Stimulated activated CD8-positive, alpha-beta memory T cell treated with anti-CD3 and anti-CD28 coated beads, Interleukin-2, amount 100 ng/mL, for 1 hour (primary cell): ENCODE measurements at places on chromosomes 11 and 22.

GRCh38 chr11:123536690-123537437 is 106.8 kb downstream of the GRAMD1B start:
- no peak for DNase-seq

DNA sequence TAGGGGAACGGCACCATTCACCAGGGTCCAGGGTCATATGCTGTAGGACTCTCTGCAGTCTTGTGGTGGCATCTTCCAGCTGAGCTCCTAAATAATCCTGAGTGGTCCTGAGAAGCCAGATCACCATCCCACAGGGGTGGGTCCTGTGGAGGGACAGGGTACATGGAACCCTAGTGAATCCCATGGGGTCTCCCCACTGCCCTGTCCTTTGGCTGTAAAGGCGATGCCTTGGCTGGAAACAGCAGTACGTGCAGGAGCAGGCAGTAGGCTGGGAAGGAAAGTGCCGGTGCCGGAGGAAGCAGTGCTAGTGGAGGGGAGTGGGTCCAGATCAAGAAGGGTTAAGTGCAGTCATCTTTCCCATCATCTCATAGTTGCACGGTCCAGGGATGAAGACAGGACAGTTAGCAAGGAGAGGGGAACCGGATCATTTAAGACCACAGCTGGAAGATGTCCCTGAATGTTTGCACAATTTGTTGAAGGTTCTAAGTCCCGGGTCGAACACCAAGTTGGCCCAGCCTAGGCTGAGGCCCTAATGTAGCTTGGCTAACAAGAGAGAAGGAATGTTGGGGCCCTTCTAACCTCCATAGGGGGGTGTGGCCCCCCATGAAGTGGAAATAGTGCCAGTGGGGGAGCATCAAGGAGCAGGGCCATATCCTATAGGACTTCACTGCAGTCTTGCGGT is 18.1 kb downstream of the TSPAN32 start:
- no peak for DNase-seq

- no peak for DNase-seq
Measured at GRCh38 chr22:32775957-32776356, 25.5 kb upstream of the TIMP3 start.

DNA sequence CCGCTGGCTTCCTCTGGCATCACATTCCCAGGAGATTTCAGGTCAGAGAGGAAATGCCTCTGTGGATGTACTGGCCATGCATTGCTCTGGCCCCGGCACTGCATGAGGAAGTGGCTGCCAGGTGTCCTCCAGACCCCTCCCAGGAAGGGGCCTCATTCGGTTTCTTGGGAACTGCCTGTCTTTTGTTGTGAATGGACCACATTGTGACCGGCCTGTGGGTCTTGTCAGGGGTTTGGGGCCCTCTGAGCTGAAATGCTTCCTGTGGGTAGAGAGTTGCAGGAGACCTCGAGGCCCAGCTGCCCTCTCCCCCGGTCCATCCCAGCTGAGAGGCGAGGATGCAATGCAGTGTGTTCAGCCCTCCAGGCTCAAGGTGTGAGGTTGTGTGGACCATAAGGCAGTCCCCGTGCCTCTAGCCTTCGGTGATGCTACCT is 18.8 kb upstream of the ST3GAL4 start:
- no peak for DNase-seq

GRCh38 chr11:78788533-78788932 is 213.9 kb upstream of the NARS2 start:
- DNase-seq, result no peak

GRCh38 chr11:115695677-115696364 is 191.6 kb upstream of the CADM1 start:
- DNase-seq, result no peak

DNA sequence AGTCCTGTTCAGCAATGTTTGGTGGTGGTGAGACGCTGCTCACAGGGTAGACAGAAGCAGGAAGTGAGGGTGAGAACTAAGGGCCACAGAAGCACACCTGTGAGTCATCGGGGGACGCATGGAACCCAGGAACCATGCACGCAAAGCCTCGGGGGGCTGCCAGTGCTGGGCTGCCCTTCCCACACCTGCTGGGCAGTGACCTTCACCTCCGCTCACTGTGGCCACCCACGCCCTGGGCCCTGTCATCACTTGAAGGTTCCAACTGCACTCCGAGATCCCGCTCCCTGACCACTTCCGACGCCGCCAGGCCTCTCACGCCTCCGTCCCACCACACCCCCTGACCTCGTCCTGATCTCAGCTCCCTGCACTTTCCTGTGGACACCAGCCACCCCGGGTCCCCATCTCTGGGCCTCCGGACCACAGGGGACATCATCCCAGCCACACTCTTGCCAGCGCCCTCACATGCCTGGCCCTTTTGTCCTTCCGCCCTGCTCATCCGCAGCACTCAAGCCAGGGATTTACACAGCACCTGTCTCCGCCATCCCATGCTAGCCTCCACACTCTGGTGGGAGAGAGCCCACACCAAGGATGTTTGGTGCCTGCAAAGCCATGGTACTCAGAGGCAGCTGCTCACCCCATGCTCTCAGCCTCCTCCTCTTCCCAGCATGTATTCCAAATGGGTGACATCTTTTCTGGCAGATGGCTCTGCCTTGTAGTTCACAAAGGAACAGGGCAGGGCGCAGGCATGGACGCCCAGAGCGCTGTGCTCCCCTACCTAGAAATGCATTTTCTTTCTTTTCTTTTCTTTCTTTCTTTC is 23.1 kb upstream of the ATXN10 start:
- DNase-seq, result no peak

DNA sequence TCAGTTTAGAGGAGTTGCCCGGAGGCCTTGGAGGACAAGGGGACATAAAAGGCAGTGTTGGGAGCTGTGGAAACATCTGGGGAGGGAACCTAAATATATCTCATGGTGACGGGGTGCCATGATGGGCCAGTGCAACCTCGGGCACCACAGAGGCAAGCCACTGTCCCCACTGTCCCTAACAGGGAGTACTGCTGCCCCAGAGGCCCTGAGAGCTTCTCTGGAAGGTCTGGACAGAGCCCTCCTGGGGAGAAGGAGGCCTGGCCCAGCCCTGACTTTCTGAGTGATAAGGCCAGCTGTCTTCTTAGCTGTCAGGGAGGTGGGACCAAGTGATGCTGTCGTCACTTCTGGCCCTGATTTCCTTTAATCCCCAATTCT is 5.5 kb upstream of the P2RY6 start:
- no peak for DNase-seq

DNA sequence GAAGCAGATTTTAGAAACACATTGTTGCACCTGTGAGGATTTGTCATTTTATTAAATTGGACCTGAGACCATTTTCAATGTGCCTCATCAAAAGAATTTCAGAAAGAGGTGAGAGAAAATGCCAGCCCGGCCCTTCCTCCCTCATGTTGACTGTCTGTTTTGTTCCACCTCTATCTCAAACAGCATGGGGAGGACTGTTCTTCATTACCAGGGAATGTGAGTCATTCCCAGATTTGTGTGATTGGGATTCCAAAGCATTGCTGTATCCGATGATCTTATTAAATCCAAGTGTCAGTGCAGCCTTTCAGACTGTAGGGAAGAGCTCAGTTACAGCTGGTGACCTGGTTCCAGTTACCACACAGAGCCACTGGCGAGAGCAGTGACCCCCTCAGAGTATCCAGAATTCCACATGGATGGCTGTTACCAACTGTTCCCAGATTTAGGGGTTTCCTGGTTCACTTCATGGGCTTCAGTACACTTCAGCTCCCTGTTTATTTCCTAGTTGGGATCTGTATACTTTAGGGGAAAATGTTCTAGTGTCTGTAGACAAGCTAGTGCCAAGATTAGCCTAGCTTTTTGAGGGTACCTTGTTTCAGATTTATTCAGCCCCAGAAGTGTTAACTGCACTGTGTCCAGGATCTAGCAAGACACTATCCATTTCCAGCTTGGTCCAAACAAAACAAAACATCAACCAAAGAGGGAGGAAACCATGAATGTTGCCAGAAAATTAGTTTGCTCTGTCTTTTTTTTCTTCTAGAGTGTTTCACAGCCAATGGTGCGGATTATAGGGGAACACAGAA is 20.9 kb downstream of the KREMEN1 start:
- no peak for DNase-seq

DNA sequence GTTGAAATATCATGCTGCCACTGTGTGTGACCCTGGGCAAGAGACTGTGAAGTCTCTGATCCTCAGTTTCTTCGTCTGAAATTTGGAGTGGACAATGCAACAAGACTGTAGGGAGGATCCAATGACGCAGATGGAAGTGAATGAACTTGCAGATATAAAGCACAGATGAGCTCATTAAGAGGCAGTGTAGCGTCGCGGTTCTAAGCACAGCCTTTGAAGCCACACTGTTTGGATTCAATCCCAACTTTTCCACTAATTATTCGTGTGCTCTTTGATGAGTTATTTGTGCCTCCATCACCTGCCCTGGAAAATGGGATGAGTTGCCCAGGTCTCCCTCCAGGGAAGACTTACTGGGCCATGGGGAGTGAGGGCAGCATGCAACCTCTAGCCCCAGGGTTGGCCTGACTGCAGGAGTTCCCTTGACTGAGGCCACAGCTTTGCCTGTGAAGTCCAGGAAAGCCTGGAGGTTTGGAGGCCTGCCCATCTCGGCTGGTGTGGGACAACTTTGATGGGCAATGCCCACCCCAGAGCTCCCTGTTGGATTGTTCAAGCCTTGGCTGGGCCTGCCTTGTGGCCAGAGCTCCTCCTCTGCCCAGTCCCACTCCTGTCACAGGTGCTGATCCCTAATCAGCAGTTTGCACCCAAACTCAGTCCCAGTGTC is 266.0 kb upstream of the B3GAT1 start:
- no peak for DNase-seq

DNA sequence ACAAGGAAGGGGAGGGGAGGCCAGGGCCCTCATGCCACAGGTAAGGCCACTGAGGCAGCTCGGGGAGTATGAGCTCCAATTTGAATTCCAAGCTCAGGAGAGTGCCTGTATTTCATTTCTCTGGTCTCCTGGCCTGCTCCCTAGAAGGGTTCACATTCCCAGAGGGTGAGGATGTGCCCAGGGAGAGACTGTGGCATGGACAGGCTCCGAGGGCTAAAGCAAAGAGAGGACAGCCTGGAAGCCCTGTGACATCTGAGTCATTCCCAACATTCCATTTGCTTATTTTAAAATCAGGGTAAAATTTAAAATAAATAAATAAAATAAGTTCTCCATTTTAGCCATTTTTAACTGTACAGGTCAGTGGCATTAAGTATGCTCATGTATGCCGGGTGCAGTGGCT is 18.6 kb upstream of the FOLR1 start:
- no peak for DNase-seq

DNA sequence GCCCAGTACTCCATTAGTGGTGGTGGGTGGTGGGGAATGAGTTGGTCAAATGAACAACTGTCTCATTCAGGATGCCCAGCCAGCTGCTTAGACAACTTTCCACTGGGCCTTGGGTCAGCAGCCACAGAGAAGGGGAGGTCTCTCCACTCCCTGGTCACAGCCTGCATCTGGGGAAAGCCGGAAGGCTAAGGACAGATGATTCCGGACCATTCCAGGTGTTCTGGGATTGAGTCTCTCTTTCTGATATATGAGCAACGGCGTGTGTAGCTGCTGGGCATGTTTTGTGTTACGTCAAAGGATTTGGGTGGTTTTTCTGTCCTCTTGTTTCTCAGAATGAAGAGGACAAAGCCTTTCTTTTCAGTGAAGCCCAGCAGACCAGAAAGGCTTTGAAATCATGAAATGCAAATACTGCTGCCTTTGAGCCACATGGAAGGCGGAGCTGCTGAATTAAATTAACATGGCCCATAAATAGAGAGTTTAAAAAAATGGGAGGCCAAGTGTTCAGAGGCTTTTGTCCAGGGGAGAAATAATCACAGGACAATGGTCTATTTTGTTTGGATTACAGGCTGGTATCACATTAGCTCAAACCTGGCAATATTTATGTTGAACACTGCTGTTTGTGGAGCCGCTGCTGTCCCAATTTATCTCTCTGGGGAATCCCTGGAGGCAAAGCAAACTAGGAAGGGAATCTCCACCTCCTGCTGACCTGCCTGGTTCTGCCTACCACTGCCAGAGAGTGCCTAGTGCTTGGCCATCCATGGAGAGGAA is 234.4 kb upstream of the E2F8 start:
- DNase-seq, result no peak

GRCh38 chr11:83219095-83219494 is 25.6 kb downstream of the ANKRD42 start:
- DNase-seq, result no peak

- no peak for DNase-seq
Measured at GRCh38 chr22:28899199-28899853, 16.0 kb downstream of the ZNRF3 start.

- no peak for DNase-seq
Measured at GRCh38 chr11:1119604-1120146, 38.1 kb upstream of the MUC5AC start.

GRCh38 chr22:47589271-47590250 is 827.1 kb downstream of the TBC1D22A start:
- no peak for DNase-seq
